ENCODE measurements at places on chromosomes 5 and 9. TPM values are rescaled to one million over a fixed set of nuclear protein-coding genes. Genes with fewer than 3 reads are reported as not detected.

The STKLD1 gene
- 1.6 TPM for total RNA-seq

GRCh38 chr5:147267082-147267832 is 32.4 kb downstream of the STK32A start:
- no peak for DNase-seq

- no peak for DNase-seq
Measured at GRCh38 chr5:105659396-105659795, 2011.3 kb downstream of the EFNA5 start.

DNA sequence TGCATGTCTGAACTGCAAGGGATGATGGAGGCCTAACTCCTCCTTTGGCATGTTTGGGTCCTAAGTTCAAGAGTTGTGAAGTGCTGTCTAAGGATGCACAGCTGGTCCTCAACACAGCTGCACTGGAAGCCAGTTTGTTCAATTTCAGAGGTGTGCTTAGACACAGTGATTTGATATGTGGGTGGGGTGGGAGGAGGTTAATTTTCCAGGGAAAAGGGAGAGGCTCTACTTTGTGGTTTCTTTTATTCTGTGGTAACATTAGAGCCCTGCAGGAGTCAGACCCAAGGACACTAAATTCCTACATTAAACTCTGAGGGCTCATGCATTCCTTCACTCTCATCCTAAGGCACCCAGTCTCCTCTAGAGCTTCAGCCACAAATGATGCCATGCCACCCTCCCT is 188.4 kb upstream of the MAST4 start:
- no peak for DNase-seq

The CD74 gene
- total RNA-seq: 4.1 TPM

DNA sequence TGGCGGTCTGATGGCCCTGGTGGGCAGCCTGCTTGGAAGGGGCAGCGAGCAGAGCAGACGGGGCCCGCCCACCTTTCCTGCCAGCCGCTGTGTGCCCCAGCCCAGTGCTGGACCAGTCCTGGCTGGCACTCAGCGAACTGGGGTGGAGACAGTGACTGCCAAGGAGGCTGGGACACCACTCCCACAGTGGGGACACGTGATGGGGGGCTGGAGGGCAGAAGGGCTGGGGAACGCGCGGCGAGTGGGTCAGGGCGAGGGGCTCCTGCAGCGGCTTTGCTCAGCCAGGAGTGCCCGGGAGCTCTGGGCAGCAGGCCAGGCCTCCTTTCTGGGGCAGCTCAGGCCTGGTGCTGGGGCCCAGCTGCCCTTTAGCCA is 19.5 kb downstream of the NCS1 start:
- no peak for DNase-seq

The MAMDC2 gene
- 3.0 TPM for total RNA-seq

DNA sequence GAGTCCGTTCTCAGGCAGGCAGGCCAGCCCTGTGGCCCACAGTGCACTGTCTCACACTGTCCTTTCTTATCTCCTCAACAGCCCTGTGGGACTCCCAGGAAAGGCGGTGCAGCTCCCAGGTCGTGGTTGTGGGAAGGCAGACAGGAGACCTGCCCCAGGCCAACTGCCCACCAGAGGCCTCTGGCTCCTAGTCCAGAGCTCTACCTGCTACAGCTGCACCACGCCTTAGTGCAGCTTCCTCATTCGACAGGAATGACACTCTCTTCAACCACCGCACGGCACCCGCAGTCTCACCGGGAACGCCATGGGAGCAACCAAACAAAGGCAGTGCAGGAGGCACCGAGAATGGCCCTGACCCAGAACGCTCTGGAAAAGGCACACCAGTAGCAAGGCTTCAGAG is 25.3 kb downstream of the CAMSAP1 start:
- no peak for DNase-seq

DNA sequence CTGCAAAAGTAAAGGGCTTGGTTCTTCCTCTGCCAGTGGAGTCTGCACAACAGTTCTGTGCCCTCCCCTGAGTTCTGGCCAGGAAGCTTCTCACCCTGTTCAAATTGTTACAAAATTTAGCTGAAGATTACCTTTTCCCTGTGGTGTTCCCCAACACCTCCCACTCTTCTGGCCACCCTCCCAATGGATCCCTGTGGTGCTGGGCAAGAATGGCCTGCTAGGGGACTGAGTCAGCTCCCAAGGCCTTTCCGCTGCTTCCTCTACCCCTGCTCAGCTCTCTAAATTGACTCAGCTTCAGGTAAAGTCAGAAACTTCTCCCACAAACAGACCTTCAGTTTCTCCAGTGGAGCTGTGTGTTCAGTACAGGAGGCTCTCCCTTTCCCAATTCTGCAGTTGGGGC is 186.0 kb downstream of the NR2F1-AS1 start:
- DNase-seq: no peak

The CARD9 gene
- 0.47 TPM for total RNA-seq

The NFIL3 gene
- 31.4 TPM for total RNA-seq

The EIF4EBP3 gene
- not detected for total RNA-seq

GRCh38 chr5:68845131-68845530 is 248.7 kb upstream of the SLC30A5 start:
- DNase-seq: no peak

DNA sequence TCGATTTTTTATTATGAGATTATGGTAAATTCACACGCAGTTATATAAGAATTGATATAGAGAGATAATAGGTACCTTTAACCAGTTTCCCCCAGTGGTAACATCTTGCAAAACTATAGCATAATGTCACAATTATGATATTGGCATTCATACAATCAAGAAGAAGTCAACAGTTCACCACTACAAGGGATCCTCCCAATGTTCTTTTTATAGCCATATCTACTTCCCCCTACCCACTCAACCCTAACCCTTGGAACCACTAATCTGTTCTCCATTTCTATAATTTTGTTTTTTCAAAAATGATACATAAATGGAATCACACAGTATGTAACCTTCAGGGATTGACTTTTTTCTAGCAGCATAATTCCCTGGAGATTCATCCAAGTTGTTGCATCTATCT is 9.8 kb downstream of the ACTL7B start:
- DNase-seq: no peak

GRCh38 chr5:2355859-2356258 is 395.6 kb downstream of the IRX2 start:
- DNase-seq: no peak

DNA sequence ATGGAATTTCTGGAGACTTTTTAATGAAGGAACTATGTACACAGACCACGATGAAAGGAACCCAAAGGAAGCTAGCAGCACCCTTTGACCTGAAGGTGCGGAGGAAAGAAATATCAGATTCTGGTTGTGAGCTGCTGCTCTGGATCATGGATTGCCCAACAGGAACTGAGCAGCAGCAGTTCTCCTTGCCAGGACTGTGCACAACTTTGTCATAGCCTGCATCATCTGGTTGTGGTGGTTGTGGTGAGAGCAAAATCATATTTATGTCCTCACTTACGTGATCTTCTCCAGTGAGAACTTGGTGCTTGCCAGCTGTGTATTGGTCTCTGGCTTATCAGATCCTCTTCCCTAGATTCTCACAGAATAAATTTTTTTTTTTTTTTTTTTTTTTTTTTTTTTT is 70.7 kb upstream of the LPAR1 start:
- no peak for DNase-seq

The PRR16 gene
- 6.1 TPM for total RNA-seq

- no peak for DNase-seq
Measured at GRCh38 chr9:101758304-101758930, 20.0 kb upstream of the GRIN3A start.

DNA sequence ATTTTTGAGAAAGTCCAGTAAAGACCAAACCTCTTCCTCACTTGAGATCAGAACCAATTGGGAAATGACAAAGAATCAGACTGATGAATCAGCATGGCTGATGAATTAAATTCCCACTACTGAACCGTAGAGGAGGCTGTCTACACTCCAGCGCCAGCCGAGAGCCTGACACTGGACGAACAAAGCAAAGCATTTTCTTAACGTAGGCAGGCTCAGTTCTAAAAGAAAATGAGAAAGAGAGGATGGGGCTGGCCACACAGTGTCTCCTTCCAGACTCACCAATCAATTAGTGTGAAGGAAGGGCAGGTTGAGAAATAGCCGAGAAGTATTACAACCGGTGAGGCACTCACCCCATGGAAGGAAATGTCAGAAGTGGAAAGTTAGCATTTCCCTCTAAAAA is 49.4 kb downstream of the ITGA1 start:
- DNase-seq: no peak

GRCh38 chr5:68382640-68383039 is 167.1 kb downstream of the PIK3R1 start:
- DNase-seq: no peak

GRCh38 chr9:134290603-134291451 is 35.4 kb upstream of the RXRA start:
- no peak for DNase-seq

The CYFIP2 gene
- total RNA-seq: 84.7 TPM

DNA sequence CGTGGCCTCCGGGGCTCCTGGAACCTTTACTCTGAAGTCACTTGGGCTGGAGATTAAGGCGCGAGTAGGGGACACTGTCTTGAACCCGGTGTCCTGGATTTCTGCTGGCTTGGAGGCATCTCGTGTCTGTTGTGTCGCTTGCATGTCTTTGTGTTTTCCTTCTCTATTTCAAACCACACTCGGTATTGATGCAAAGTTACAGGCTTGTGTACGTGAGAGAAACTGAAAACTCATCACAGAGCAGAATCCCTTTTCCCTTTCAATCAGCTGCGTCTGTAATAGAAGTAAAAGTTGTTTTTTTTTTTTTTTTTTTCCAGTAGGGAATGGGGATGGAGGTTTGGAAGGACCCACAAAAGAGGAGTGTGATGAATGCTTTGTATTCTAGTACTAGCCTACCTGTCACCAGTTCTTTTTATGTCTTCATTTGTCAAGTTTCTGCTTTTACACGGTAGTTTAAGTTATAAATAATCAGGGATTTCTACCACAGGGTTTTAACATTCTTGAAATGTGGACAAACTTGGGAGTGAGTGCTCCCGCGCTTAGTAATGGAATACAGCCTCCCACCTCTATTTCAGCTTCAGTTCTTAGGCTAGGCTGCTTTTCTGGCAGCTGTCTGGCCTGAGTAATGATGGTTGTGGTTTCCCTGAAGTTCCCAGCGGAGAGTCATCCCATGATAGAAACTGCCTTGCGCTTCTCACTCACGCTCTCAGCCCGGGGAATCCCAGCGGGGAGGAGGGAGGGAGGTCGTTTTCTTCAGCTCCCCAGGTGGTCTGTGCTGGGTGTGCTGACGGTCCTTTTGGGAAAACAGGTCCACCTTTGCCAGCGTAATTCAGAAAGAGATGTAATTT is 763 bp downstream of the TJP2 start:
- peak; percentile 50 for DNase-seq

GRCh38 chr5:138354926-138355378 is 2.5 kb downstream of the KDM3B start:
- DNase-seq: peak; percentile 9

- DNase-seq: no peak
Measured at GRCh38 chr5:110333384-110333783, 393.1 kb downstream of the TMEM232 start.

- no peak for DNase-seq
Measured at GRCh38 chr5:179134511-179134910, 74.3 kb downstream of the ZNF354C start.

The SMIM33 gene
- not detected for total RNA-seq

The TRIM23 gene
- 94.1 TPM for total RNA-seq

GRCh38 chr9:122309861-122310260 is 45.2 kb downstream of the MRRF start:
- no peak for DNase-seq

GRCh38 chr5:154758977-154759376 is 3.8 kb downstream of the LARP1 start:
- no peak for DNase-seq

The FBP1 gene
- not detected for total RNA-seq

DNA sequence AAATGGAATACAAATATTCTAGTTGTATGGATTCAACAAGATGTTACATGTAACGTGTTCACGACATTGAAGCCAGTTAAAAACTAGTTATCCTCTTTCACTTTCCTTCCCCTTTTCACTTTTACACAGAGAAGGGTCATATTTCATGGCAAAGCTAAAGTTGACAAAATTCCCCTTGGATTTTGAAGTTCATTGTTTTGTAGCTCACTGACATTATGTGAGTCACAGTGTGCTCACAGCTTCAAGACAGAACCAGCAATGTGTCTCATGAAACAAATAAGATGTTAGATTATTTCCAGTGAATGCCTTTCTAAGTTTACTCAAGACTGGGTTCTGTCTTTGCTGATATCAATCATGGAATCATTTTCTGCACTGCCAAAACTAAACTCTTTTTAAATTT is 535.5 kb upstream of the GRIN3A start:
- DNase-seq: no peak

The PCDHGA3 gene
- total RNA-seq: 4.7 TPM

The NPR3 gene
- 19.3 TPM for total RNA-seq

The NADK2 gene
- 116 TPM for total RNA-seq

The SLC6A7 gene
- 0.62 TPM for total RNA-seq

DNA sequence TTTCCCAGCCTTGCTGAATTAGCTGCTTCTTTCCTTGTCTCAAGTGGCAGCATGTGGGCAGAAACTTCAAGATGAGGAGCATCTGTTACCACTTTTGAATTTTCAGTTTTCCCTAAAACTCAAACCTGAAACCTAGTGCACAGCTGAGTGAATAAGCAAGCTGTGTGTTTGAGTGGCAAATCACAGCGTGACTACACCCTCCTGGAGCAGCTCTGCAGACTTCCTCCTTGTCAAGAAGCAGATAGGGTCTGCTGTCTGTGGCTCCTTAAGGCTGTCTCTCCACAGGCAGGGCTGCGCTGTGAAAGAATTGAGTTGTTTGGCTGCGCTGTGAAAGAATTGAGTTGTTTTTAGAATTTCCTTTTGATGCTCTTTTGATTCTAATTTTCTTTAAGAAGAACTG is 179.7 kb upstream of the HAPLN1 start:
- no peak for DNase-seq

The HSPA4 gene
- 129 TPM for total RNA-seq

The FOXD4 gene
- total RNA-seq: 0.47 TPM

DNA sequence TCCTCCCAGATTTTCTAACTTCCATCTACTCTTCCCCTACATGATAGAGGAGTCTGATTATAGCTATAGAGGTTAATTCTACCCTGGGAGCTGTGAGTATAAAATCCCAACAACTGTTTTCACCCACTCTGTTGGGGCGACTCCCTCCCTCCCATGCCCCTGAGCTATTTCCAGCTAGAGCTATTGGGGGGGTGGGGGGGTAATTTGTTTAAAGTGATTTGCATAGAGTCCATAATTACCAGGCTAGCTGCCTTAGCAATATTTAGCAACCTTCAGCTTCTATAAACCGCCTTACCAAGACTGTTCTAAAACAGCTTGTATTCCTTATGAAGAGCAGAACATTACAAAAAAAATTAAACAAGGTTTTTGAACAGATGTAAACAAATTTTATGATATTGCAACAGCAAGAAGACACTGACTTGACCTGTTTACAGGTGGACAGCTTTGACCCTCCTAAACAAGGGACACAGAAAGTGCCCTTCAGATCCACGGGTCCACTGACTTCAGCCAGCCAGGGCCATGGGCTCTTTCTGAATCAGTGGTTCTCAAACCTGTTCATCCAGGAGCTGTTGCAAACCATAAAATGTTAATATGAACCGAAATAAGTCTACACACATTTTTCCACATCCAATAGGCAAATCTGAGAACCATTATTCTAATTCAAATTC is 98.2 kb downstream of the OTULIN start:
- DNase-seq: no peak

The PCDHA9 gene
- 18.6 TPM for total RNA-seq

The PCDHGA12 gene
- total RNA-seq: 6.9 TPM

- DNase-seq: no peak
Measured at GRCh38 chr5:172690258-172691075, 49.4 kb downstream of the NEURL1B start.

The ATP10B gene
- 4.7 TPM for total RNA-seq
